ENCODE measurements at places on chromosomes 4 and X.

GRCh38 chr4:65089666-65090065 is 580.6 kb downstream of the EPHA5 start:
- no peak for DNase-seq

GRCh38 chr4:4462970-4463369 is 76.1 kb downstream of the NSG1 start:
- DNase-seq, result no peak

- DNase-seq, result no peak
Observed at GRCh38 chr4:108991551-108992328, 228.9 kb upstream of the ETNPPL start.

DNA sequence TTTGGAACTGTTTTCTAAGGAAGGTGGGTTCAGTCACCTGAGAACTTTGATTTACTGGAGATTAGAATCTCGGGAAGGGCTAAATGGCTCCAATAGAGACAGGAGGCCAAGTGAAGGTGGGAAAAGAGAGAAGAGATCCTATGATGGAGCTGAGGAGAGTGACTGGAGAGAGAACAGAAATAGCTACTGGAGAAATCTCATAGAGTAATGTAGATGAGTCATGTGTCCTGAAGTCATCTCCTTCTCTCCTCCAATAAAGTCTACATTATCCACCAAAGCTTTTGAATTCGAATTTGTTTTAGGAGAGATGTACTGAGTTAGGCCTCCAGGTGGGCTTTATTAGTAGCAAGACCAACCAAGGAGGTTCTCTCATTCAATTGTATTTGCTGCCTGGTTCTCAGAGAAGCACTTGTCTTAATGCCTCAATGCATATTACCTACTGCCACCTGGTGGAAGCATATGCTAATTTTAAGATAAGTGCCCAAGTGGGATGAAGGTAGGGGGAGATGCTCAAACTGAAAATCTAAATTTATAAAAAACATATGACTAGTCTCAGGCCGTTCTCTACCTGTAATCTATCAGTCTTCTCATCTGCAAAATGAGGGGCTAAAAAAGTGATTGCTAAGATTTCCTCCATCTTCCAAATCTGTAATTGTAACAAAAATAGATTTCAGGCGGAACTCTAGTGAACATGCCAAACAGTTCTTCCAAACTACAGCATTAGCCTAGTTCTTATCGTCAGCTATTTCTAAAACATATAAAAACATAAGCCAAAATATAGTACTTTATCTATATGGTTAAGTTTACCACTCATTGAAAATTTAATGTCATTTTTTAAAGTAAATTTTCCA is 24.4 kb downstream of the TXK start:
- DNase-seq, result no peak

DNA sequence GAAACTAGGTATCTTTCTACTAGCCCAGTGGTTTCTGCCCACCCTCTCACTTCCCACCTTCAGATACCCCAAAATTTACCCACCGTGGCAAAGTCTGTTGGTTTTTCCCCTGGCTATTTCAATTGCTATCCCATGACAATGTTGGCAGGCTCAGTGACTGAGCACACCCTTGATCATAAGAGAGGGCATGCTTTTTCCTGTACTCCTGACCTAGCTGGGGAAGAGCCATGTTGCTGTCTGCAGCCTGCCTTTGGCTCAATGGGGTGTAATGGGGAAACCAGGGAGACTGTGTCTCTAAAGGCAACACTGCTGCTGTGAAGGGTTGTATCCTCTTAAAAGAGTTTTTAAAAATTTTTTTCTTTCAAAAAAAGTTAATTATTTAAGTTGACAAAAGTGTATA is 90.4 kb upstream of the CITED1 start:
- no peak for DNase-seq

DNA sequence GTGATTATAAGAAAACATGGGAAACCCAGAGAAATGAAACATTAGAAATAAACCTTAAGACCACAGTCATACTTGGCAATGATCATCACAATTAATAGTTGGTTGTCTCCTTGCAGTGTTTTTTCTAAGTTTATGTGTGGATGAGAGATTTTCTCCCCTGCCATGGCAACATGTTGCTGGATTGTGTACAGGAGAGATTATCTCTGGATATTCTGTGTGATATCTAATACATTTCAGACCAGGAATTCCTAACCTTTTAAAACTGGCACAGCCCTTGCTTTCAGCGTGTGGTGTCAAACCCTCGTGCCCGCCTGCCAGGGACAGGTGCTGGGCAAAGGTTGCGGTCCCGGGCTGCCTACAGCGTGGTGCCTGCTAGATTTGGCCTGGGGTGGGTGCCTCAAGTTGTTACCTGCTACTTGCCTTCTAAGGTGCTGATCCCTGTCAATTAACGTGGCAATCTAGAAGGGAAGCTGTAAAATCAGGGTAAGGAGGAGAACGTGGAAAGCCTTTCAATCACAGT is 100.5 kb downstream of the TMEM131L start:
- DNase-seq, result no peak

- no peak for DNase-seq
Observed at GRCh38 chrX:107549504-107549903, 78.8 kb upstream of the PRPS1 start.

DNA sequence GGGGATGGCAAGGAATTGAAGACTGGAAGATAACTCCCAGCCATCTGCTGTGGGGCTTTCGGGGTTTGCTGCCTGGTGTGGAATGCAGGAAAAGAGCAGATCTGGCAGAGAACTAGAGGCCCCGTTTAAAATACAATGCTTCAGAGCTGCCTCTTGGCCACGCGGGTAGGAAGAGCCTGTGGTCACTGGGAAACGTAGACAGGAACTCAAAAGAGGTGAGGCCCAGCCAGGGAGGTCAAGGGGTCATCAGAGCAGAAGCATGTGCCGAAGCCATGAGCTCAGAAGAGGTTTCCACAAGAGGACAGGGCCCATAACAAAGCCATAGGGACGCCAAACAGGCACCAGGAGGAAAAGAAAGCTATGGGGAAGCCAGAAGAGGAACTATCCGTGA is 14.5 kb upstream of the STS start:
- no peak for DNase-seq

- no peak for DNase-seq
Observed at GRCh38 chr4:23856630-23857029, 33.2 kb downstream of the PPARGC1A start.

GRCh38 chrX:37786624-37787422 is 7.0 kb downstream of the CYBB start:
- DNase-seq, result no peak

- DNase-seq, result no peak
Observed at GRCh38 chrX:7233580-7234406, 85.8 kb upstream of the PUDP start.

DNA sequence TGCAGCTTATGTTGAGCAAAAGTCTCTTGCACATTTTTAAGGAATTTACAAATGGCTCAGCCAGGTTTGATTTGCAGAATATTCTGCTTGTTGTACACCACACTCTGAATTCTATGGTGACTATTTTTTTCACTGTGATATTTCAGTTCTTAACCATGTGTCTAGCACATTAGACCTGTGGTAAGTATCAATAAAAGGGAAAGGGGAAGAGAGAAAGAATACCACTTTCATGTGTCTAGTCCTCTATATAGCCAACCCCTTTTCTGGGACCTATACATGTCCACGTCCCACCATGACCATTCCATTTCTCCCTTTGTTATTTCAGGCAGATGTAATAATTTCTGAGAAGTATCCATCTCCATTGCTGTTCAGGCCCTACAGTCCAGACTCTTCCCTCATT is 121.3 kb upstream of the PNPLA4 start:
- DNase-seq, result no peak

- no peak for DNase-seq
Observed at GRCh38 chrX:45847961-45848360, 647.3 kb upstream of the DIPK2B start.

- no peak for DNase-seq
Observed at GRCh38 chr4:83932750-83933391, 397.0 kb downstream of the GPAT3 start.

DNA sequence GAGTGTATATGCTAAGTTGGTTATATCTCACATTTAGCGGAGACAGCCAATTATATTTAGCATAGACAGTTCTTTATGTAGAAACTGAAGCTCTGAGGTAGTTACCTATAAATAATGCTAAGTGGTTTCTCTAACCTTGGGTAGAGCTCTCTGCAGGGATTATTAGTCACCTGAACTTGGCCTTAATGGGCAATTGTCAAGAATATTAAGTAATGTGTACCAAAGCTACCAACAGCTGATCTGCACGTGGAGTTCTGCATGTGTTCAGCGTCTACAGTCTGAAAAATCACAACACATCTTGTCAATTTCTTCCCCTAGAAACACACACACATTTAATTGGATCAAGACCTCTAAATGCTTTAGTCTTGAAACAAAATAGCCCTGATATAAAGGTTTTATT is 740.6 kb upstream of the FAM241A start:
- no peak for DNase-seq

DNA sequence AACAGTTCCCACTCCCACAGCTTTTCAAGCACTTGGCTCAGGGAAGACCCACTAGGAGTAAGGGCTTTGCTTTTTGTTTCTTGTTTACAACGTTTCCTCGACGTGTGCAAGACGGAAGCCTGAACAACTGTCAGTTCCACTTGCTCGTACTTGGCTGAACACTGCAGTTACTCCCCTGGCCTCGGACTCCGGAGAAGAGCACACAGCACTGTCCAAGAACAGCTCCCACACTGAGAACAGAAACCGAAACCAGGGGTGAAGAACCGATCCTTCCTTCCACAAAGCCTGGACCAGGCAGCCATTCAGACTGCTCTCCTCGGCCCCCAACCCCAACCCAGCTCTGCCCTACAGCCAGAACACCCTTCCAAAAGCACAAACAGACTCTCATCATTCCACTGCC is 25.5 kb downstream of the IRF2 start:
- DNase-seq, result no peak

- DNase-seq, result no peak
Observed at GRCh38 chr4:26325191-26325590, 4.4 kb downstream of the RBPJ start.

DNA sequence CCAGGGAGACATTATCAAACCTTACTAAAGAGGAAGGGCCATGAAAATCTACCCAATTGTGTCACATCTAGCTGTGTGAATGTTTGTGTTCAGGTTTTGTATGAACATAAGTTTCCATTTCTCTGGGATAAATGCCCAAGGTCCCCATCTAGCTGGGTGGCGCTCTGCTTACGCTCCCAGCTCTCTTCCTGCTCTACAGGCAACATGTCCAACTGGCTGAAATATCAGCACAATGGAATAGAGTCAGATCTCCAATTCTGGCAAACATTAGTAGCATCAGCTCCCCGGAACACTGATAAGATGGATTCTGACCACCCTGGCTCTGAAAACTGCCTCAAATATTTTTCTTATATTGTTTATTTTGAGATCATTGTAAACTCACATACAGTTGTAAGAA is 74.8 kb downstream of the IRF2 start:
- no peak for DNase-seq

DNA sequence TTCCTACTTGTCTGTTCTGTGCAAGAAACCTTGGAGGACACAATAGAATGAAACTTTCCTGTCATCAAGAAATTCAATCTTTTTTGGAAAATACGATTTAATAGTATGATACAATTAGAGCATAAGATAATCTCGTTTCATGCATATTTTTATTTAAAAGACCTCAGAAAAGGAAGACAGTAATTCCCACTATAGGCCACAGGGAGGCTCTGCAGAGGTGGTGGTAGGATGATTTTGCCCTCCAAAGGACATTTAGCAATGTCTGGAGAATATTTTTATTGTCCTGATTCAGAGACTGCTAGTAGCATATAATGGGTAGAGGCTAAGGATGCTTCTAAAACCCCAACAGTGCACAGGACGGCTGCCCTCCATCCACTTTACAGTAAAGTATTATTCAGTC is 68.7 kb downstream of the PAK3 start:
- DNase-seq, result no peak

DNA sequence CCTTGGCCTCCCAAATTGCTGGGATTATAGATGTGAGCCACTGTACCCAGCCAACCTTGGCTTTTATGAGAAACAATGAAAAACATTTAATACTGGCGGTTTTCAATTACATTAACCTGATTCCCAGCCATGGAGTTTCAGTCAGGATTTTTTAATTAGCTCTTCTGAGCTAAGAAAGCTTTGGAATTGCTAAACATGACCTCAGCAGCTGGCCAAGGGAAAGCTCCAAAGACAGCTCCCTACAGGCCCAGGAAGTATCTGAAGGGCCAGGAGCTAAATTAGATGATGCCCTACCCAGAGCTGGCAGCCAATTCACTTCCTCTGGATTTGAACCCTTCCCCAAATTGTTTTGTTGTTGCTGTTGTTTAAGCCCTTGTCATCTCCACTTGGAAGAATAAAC is 26.5 kb upstream of the FUNDC1 start:
- no peak for DNase-seq

DNA sequence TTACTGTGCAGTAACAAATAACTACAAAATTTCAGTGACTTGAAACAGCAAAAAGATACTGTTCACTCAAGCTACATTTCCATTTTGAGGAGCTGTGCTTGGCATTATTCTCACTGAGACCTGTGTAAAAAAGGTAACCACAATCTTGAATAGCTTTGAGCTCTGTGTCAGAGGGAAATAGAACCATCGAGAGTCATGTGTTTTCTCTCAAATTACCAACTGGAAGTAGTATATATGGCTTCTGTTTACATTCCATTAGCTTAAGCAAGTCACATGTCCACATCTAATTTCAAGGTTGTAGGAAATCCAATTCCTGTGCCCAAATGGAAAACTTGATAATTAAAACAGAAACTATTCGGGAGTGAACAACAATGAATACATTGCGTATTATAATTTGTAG is 82.9 kb upstream of the BANK1 start:
- no peak for DNase-seq

- DNase-seq, result no peak
Observed at GRCh38 chr4:182695842-182696241, 221.3 kb downstream of the DCTD start.

DNA sequence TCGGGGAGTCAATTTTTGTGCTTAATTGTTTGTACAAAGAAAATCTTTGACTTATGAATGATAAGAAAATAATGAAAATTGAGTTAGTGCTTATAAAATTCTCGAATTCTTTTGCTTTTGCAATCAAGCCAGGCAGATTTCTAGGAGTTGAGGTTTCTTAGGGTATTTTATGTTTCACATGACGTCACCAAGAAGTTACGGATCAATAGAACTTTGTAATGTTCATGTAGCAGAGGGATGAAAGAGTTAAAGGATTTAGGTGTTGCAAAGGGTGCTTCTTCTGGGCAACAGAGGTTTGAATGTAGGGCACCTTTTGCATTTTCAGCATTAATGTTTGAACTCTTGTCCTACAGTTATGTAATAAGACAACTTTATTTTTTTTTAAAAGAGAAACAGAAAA is 19.4 kb downstream of the GBA3 start:
- DNase-seq, result no peak

Measured in NCI-H2171 (cell line).